ENCODE measurements at places on chromosomes 4 and X. TPM values are rescaled to one million over a fixed set of nuclear protein-coding genes. Genes with fewer than 3 reads are reported as not detected.

Gene ATG4A
- polyA plus RNA-seq: 14.5 TPM

Gene ZAR1
- polyA plus RNA-seq: not detected

Gene WDR44
- polyA plus RNA-seq: 3.0 TPM

Gene MOSPD2
- polyA plus RNA-seq: 3.0 TPM

Gene NLRP2B
- polyA plus RNA-seq: not detected

Gene SCD5
- 0.69 TPM for polyA plus RNA-seq

Gene PLRG1
- polyA plus RNA-seq: 24.7 TPM

Gene RBM10
- polyA plus RNA-seq: 44.3 TPM

Gene XPNPEP2
- polyA plus RNA-seq: 3.3 TPM

Gene TMPRSS11F
- polyA plus RNA-seq: not detected

Gene TEC
- 2.0 TPM for polyA plus RNA-seq

Gene CT45A3
- polyA plus RNA-seq: not detected

Gene SATL1
- polyA plus RNA-seq: not detected

Gene NXF3
- not detected for polyA plus RNA-seq

Gene XK
- polyA plus RNA-seq: 8.4 TPM

Gene AMBN
- not detected for polyA plus RNA-seq

Data from sigmoid colon (tissue), 7 donors.